ENCODE measurements at places on chromosomes 6 and 20. TPM values are rescaled to one million over a fixed set of nuclear protein-coding genes. Genes with fewer than 3 reads are reported as not detected.

GRCh38 chr6:52215787-52216186 is 28.5 kb downstream of the IL17F start:
- no peak for DNase-seq

GRCh38 chr20:13220194-13220903 is 725 bp upstream of the ISM1 start:
- peak; percentile 30 for DNase-seq

GRCh38 chr6:77341058-77341986 is 122.0 kb downstream of the HTR1B start:
- peak; percentile 50 for DNase-seq

DNA sequence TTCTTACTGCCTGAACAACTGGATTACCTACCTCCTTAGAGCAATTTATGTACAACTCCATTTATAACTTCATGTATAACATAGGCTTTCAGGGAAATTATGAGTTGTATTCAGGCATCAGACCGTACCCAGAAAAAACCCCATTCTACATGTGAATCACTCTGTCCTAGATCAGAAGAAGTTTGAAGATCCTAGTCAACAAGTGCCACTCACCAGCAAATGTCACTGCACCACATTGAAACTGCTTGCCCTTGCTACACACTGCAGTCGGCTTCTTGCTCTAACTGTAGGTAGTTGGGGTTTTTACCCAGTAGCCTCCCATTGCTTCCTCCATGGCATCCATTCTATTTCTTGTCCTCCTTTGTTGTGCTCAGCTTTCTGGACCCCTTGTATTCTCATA is 132.4 kb downstream of the DNAH8 start:
- no peak for DNase-seq

GRCh38 chr6:150876598-150876997 is 11.1 kb downstream of the MTHFD1L start:
- no peak for DNase-seq

DNA sequence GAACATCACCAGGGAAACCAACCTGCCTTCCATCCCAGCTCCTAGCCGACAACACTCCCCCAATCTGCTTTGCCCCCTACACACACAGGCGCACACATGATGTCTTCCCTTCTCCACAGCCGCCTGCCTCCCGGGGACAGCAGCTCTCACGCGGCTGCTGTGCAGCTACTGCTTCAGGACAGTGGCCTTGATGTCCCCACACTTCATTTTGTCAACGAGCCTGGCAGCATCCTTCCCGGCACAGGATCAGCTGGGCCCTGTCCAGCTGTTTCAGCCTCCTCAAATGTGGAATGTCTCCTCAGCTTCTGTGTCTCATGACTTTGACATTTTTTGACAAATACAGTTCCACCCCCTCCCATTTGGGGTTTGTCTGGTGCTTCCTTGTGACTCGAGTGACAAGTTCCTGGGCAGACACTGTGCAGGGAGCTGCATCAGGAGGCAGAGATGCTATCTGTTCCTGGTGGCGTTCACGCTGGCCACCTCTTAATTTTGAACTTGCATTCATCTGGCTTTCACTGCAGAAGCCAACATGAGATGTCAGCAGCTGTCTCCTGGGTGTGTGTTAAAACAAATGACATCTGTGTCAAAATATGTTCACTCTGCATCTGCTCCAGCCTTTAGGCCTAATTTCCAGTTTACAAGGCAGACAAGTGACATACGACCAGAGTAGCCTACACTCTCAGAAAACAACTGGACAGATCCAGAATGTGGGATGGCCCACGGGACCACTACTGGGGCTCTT is 57.2 kb downstream of the GINS1 start:
- DNase-seq = no peak

GRCh38 chr6:170307080-170307545 is 555 bp downstream of the FAM120B start:
- no peak for DNase-seq

DNA sequence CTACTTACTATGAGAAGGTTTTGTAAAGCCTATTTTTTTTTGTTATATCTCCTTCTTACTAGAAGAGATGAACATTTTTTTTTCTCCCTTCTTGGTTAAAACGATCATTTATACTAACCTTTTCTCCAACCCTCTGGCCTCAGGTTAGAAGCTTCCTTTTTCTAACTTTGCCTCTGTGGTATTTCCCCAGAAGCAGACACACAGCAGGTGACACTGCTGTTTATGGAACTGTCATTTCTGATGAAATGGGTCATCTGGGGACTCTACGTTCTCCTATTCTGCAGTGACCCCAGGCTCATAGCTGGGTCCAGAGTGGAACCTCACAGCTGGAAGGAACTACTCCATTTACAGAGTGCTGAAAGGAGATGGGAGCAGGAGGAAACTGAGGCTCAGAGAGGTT is 746.3 kb upstream of the CHD6 start:
- DNase-seq = no peak

DNA sequence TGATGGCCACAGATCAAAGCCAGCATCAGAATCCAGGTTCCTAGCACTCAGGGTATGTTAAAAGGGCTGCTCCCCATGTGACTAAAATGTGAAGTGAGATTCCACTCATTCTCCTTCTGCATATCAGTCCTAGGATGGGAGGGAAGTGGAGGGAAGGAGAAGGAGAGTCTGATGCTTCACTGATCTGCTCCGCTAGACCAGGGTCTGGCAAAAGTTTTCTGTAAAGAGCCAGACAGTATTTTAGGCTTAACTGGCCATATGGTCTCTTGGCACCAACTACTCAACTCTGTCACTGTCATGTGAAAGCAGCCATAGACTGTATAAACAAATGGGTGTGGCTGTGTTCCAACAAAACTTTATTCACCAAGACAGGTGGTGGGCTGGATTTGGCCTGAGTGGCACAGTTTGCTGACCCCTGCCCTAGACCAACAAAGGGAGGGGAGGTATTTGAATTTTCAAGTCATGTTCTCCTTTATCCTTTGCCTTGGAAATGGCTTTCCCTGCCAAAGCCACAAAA is 22.6 kb downstream of the GHRH start:
- DNase-seq = no peak

GRCh38 chr20:16801919-16802651 is 53.9 kb downstream of the OTOR start:
- peak; percentile 74 for DNase-seq

DNA sequence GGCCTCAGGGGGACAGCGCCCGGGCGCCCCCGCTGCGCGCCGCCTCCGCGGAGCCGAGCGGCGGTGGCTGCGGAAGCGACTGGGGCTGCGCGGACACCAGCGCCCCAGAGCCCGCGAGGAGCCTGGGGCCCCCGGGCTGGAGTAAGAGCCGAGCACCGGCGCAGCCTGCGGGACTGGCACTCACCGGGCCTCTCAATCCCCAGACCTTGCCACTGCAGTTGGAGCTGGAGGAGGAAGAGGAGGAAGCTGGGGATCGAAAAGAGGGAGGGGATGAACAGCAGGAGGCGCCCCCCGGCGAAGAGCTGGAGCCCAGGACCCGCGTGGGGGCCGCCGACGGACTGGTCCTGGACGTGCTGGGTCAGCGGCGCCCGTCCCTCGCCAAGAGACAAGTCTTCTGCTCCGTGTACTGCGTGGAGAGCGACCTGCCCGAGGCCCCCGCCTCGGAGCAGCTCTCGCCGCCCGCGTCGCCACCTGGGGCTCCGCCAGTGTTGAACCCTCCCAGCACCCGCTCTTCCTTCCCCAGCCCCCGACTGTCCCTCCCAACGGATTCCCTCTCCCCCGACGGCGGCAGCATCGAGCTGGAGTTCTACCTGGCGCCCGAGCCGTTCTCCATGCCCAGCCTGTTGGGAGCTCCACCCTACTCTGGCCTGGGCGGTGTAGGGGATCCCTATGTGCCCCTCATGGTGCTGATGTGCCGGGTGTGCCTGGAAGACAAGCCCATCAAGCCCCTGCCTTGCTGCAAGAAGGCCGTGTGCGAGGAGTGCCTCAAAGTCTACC is 590 bp downstream of the RNF217 start:
- peak; percentile 54 for DNase-seq

The CNKSR3 gene
- total RNA-seq = 8.1 TPM

The GHRH gene
- total RNA-seq = not detected

All from lung microvascular endothelial cell (primary cell).